ENCODE measurements at places on chromosomes 7 and 10.
A peak's percentile ranks its signal among the peaks of the same experiment; 100 is the strongest.

GRCh38 chr7:13988065-13988464 lies 1.4 kb downstream of the ETV1 start:
- H3K4me1 ChIP-seq: no peaks in the 10 kb centered on the region
- H3K36me3 ChIP-seq: no peaks in the 10 kb centered on the region
- no peak overlapping the region for H3K4me3 ChIP-seq

- H3K4me3 ChIP-seq: no peak overlapping the region
- H3K27ac ChIP-seq: no peak overlapping the region
- no peak for DNase-seq
Measured at GRCh38 chr10:13808556-13809391, 222.0 kb downstream of the PRPF18 start.

- DNase-seq: no peak
- no peak overlapping the region for H3K4me3 ChIP-seq
- no peaks in the 10 kb centered on the region for H3K4me1 ChIP-seq
- H3K36me3 ChIP-seq: no peaks in the 10 kb centered on the region
- H3K27ac ChIP-seq: no peak overlapping the region
Measured at GRCh38 chr10:99916776-99917175, 93.0 kb downstream of the DNMBP start.

GRCh38 chr10:60735244-60735643 lies 43.0 kb upstream of the CDK1 start:
- H3K4me1 ChIP-seq: peaks cover 21% of the 10 kb centered on the region
- no peaks in the 10 kb centered on the region for H3K36me3 ChIP-seq
- H3K27me3 ChIP-seq: peaks cover 13% of the 10 kb centered on the region
- H3K27ac ChIP-seq: no peak overlapping the region
- DNase-seq: no peak

- H3K4me1 ChIP-seq: no peaks in the 10 kb centered on the region
- no peaks in the 10 kb centered on the region for H3K36me3 ChIP-seq
- no peak overlapping the region for H3K27ac ChIP-seq
- H3K4me3 ChIP-seq: no peak overlapping the region
- no peaks in the 10 kb centered on the region for H3K27me3 ChIP-seq
Measured at GRCh38 chr10:94725871-94726270, 36.6 kb upstream of the CYP2C19 start.

GRCh38 chr10:35906155-35906554 lies 264.1 kb upstream of the FZD8 start:
- no peak for DNase-seq
- H3K36me3 ChIP-seq: no peaks in the 10 kb centered on the region
- no peak overlapping the region for H3K4me3 ChIP-seq
- no peaks in the 10 kb centered on the region for H3K4me1 ChIP-seq

DNA sequence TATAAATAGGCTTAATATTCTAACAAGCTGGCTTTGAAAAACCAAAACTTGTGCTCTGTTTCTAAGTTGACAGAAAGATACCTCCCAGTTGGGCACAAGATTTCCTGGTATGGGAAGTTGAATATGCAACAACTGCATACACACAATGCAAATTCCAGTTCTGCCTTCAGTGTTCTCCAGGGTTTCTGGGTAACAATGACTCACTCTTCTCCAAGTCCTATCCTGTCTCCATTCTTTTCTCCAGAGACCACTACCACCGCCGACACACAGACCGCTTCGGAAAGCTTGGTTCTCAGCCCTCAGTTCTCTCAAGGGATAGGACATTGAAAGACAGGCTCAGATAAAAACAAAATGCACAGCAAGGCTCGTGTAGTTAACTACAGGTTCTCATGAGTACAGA lies 12.2 kb downstream of the PDE1C start:
- no peaks in the 10 kb centered on the region for H3K4me1 ChIP-seq
- no peak for DNase-seq
- H3K27me3 ChIP-seq: no peaks in the 10 kb centered on the region

- H3K27ac ChIP-seq: no peak overlapping the region
- no peak for DNase-seq
- H3K36me3 ChIP-seq: peaks cover 2% of the 10 kb centered on the region
- H3K4me1 ChIP-seq: no peaks in the 10 kb centered on the region
- no peaks in the 10 kb centered on the region for H3K27me3 ChIP-seq
Measured at GRCh38 chr7:133036289-133036688, 45.6 kb downstream of the CHCHD3 start.

DNA sequence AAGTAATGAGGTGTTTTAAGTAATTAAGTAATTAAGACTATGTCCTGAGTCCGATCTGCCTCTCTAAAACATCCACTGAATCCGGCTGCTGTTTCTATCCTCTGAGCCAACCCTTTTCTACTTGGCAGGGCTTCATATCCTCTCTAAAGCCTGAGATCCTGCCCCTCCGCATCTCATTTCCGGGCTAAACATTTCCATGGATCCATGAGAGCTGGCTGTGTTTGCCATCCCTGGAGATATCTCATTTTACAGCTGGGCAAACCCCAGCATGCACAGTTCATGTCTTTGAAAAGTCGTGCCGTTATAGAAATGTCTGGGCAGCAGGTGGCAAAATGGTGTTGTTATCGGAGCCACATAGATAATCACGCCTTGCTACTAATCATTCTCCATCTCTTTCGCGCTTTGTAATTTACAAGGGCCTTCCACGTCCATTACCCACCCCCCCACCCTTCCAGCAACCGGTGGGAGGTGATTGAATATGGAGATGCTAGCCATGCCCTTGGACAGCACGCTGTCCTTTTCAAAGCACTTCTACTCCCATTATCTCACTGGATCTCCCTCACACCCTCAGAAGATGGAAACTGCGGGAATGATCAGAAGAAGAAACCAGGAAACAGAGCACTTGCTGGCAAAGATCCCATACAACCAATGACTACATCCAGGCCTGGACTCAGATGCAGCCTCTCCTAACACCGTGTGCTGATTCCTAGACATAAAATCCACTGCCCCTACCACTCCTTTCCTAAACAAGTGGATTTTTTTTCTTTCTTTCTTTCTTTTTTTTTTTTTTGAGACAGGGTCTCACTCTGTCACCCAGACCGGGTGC lies 1189.2 kb downstream of the TYW1 start:
- H3K27ac ChIP-seq: no peak overlapping the region
- no peak overlapping the region for H3K4me3 ChIP-seq
- no peaks in the 10 kb centered on the region for H3K4me1 ChIP-seq
- DNase-seq: no peak
- no peaks in the 10 kb centered on the region for H3K36me3 ChIP-seq
- no peaks in the 10 kb centered on the region for H3K27me3 ChIP-seq

- peaks cover 31% of the 10 kb centered on the region for H3K27me3 ChIP-seq
- no peak overlapping the region for H3K27ac ChIP-seq
- H3K4me1 ChIP-seq: peaks cover 18% of the 10 kb centered on the region
- no peak for DNase-seq
Measured at GRCh38 chr7:5591278-5591874, 167.7 kb upstream of the TNRC18 start.

GRCh38 chr10:100013621-100014020 lies 3.9 kb upstream of the DNMBP start:
- peaks cover 21% of the 10 kb centered on the region for H3K4me1 ChIP-seq
- no peak overlapping the region for H3K27ac ChIP-seq
- no peaks in the 10 kb centered on the region for H3K36me3 ChIP-seq
- DNase-seq: no peak
- H3K4me3 ChIP-seq: no peak overlapping the region

DNA sequence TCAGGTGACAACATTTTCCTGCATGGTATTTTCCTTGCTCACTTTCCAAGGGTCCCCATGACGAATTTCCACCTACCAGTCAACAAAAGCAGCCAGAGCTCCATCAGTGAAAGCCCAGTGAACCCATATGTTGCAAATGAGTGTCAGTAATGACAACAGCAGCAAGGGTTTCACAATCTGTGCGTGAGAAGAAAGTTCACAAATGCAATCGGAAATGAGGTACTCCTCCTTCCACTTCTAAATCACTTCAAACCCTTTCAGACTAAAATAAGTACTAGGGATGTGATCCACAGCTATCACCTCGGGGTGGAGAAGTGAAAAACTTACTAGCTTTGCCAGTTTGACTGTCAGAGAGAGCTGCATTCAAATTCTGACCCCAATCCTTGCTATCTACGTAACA lies 55.6 kb upstream of the BET1 start:
- no peak for DNase-seq
- peaks cover 28% of the 10 kb centered on the region for H3K27me3 ChIP-seq
- H3K27ac ChIP-seq: no peak overlapping the region
- H3K4me3 ChIP-seq: no peak overlapping the region
- H3K36me3 ChIP-seq: no peaks in the 10 kb centered on the region

GRCh38 chr7:11817111-11817740 lies 14.8 kb downstream of the THSD7A start:
- no peaks in the 10 kb centered on the region for H3K4me1 ChIP-seq
- H3K36me3 ChIP-seq: no peaks in the 10 kb centered on the region
- H3K27ac ChIP-seq: no peak overlapping the region

GRCh38 chr10:132486539-132487121 lies 51.0 kb upstream of the INPP5A start:
- no peak for DNase-seq
- H3K27me3 ChIP-seq: no peaks in the 10 kb centered on the region
- H3K36me3 ChIP-seq: no peaks in the 10 kb centered on the region
- H3K4me3 ChIP-seq: no peak overlapping the region
- no peaks in the 10 kb centered on the region for H3K4me1 ChIP-seq

DNA sequence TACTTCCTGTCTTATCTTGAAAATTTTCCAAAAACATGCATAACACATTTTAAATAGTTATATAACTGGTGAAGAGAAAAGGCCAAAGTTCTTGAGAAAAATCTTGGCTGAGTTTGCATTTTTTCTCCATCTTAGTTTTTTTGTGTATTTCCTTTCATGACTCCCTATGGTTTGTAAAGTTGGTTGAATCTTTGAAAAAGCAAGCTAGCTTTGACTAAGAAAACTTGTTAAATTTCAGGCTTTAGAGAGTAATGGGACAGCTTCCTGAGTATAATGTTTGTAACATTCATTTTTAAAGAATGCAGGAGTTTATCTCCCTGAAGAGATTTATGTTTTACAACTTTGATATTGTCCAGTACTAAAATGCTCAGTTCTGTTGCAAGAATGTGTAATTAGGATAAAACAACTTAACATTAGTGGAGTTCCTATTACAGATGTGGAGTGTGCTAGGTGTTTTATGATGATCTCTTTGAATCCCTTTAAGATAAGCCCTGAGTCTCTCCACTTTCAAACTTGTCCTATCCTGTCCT lies 11.1 kb upstream of the HERPUD2 start:
- DNase-seq: no peak
- no peak overlapping the region for H3K27ac ChIP-seq
- peaks cover 3% of the 10 kb centered on the region for H3K27me3 ChIP-seq
- H3K36me3 ChIP-seq: no peaks in the 10 kb centered on the region
- peaks cover 29% of the 10 kb centered on the region for H3K4me1 ChIP-seq

DNA sequence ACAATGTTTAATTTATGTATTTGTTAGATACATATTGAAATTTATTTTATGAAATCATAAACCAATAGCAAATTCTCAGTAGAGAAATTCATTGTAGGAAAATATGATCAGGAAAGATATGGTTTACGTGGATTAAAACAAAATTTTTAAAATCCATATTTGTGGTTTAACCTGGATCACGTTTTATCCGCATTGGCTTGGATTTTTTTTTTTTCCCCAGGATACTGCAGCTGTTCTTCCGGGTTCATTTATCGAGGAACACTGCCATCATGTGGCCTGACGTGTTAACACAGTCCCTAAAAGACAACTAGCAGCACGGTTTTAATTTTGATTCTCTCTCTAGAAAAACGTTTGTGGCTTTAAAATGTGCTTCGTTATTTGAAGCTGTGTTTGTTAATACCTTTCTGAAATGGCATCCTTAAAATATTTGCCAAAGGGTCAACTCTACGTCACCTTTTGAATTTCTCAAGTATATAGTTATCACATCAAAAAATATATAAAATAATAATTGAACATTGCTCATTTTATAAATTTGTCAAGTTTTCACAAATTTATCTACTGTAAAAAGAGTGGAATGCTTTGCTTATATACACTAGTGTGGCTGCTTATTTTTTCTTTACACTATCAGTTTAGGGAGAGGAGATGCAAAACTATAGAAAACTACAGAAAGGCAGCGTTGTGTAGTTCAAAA lies 8.7 kb upstream of the ASB4 start:
- DNase-seq: peak; percentile 21
- H3K4me1 ChIP-seq: no peaks in the 10 kb centered on the region
- H3K4me3 ChIP-seq: no peak overlapping the region
- no peak overlapping the region for H3K27ac ChIP-seq
- H3K36me3 ChIP-seq: no peaks in the 10 kb centered on the region

DNA sequence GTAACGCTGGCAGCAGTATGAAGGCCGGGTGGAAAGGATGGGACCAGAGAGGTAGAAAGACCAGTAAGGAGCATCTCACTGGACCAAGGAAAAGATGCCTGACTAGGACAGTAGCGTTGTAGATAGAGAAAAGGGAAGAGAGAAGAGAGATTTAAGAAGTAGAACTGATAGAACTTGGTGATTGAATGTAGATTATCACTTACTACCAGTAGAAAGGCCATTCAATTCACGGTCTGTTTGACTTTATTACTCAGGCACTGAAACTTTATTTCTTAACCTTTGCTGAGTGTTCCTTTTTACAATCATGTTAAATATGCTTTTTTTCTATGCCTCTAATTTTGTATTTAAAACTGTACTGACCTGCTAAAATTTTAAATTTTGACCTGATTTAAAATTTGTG lies 12.2 kb downstream of the MCU start:
- H3K27me3 ChIP-seq: no peaks in the 10 kb centered on the region
- no peak overlapping the region for H3K27ac ChIP-seq
- H3K4me3 ChIP-seq: no peak overlapping the region
- no peaks in the 10 kb centered on the region for H3K36me3 ChIP-seq
- peaks cover 12% of the 10 kb centered on the region for H3K4me1 ChIP-seq

GRCh38 chr7:152869677-152870051 lies 110.1 kb downstream of the ACTR3B start:
- no peak overlapping the region for H3K27ac ChIP-seq
- no peaks in the 10 kb centered on the region for H3K4me1 ChIP-seq
- H3K27me3 ChIP-seq: no peaks in the 10 kb centered on the region
- no peaks in the 10 kb centered on the region for H3K36me3 ChIP-seq
- H3K4me3 ChIP-seq: no peak overlapping the region
- DNase-seq: no peak

- H3K27me3 ChIP-seq: peaks cover 4% of the 10 kb centered on the region
- H3K4me3 ChIP-seq: no peak overlapping the region
- no peaks in the 10 kb centered on the region for H3K4me1 ChIP-seq
- no peak overlapping the region for H3K27ac ChIP-seq
- no peaks in the 10 kb centered on the region for H3K36me3 ChIP-seq
- DNase-seq: no peak
Measured at GRCh38 chr10:133197786-133198185, 32.2 kb upstream of the UTF1 start.

Measured in T-helper 2 cell treated with Interferon-gamma antibody and Interleukin-4, amounts not matched to agents 5 μg/mL and 100 μg/mL, for 36 hours (primary cell).